ENCODE measurements at places on chromosomes 3 and 15.
A peak's percentile ranks its signal among the peaks of the same experiment; 100 is the strongest.

DNA sequence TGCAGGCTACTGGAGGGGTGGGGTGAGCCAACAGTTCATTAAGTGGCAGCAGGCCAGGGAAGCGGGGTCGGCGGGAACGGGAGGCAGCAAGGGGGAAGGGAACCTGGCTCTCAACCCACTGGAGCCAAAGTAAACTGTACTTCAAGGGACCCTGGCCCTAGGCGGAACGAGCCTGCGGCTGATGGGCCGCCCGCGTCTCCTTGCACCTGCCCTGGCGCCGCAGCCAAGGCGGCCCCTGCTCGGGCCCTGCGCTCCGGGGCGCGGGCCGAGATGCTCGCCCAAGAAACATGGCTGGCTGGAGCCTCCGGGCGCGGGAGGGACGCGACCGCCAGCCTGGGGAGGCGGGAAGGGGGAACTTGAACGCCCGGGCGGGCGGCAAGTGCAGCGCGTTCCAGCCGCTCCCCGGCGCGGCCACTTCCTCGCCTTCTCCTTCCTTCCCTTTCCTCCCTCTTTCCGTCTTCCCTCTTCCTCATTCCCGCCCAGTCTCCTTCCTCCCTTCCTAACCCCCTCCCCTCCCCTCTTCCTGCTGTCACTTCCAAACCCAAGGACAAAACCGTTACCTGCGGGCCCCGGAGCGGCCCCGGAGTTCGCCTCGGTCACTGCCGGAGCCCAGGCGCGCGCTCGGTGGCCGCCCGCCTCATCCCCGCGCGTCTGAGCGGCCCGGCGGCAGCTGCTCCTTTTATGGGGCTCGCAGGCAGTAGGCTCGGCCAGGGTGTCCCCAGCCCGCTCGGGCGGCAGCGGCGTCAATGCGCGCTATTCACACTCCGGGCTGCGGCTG is 489.7 kb downstream of the MAGI1 start:
- no peak for DNase-seq

DNA sequence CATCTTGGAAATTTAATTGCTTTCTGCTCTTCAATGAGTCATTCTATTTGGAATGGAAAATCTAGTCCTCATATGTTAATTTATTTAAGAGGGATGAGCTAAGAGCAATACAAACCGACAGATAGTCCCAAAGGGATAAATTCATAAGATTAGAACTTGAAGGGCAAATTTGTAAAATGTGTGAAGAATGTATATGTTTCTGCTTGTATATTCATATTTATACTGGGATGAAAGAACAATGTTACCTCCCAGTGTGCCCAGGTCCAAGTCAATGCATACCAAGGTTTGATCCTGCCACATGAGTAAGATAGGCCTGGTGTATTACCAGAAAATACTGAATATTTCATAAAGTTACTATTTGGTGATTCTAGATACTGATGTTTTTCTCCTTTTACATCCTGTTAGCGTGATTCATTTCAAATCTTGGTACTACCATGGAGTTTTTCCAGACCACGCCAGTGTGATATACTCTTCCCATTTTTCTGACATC is 255.6 kb upstream of the SEMA6D start:
- no peak for DNase-seq

GRCh38 chr3:120394347-120394746 is 45.2 kb upstream of the LRRC58 start:
- no peak for DNase-seq

GRCh38 chr3:154780263-154780662 is 299.9 kb upstream of the MME start:
- no peak for DNase-seq

GRCh38 chr3:142656575-142656974 is 60.4 kb downstream of the PLS1 start:
- no peak for DNase-seq

- no peak for DNase-seq
These were observed 13.4 kb upstream of the NPHP3 start for GRCh38 chr3:132735589-132735988.

- no peak for DNase-seq
These were observed 273.1 kb upstream of the TBL1XR1 start for GRCh38 chr3:177470197-177470941.

DNA sequence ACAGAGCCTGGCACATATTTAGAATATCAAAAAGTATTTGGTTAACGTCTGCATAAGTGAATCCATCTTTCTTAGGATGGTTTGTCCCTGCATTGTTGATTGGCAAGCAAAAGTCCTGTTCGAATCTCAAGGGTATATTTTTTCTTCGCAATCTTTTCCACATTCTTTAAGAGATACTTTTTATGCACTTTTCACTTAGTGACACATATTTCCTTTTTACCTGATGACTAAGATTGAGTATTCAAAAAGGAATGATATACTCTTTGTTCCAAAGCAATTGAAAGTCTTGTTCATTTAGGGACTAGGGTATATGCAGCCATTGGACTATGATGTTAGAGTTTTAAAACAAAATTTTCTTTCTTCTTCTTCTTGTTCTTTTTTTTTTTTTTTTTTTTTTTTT is 349.9 kb downstream of the NLGN1 start:
- no peak for DNase-seq

DNA sequence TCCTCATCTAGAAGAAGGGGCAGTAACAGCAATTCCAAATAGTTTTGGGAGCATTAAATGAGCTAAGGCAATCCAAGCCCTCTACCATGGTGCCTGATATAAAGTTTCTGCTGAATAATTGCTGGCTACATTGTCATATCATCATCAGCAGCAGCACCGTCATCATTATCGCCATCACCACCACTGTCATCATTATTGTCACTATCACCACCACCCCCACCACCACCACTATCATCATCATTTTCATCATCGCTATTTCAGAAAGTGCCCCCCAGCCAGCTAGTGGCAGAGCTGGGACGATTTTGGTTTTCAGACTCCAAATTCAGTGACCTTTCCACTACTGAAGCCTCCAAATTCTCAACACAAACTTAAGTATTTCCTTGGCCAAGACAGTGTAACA is 15.0 kb downstream of the XCR1 start:
- no peak for DNase-seq

DNA sequence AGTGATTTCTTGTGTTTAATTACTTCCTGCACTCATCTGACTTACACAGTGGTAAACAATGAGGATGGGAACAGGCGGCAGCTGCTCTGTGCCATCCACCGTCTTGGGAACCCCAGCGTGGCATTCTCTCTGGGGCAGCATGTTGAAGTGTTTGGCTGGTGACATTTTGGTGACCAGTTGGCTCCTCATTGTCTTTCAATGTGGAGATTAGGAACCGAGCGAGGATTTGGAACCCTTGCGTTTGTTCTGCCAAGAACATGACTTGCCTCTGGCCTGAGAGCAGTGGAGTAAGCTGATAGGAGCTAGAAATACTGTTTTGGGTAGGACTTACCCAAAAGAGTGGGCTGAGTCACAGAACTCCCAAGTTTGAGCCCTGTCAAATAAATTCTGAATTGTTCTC is 88.8 kb downstream of the IGF1R start:
- DNase-seq: no peak

- DNase-seq: no peak
These were observed 89.2 kb upstream of the MITF start for GRCh38 chr3:69650066-69650419.

GRCh38 chr3:140359233-140359995 is 318.4 kb upstream of the TRIM42 start:
- DNase-seq: no peak

DNA sequence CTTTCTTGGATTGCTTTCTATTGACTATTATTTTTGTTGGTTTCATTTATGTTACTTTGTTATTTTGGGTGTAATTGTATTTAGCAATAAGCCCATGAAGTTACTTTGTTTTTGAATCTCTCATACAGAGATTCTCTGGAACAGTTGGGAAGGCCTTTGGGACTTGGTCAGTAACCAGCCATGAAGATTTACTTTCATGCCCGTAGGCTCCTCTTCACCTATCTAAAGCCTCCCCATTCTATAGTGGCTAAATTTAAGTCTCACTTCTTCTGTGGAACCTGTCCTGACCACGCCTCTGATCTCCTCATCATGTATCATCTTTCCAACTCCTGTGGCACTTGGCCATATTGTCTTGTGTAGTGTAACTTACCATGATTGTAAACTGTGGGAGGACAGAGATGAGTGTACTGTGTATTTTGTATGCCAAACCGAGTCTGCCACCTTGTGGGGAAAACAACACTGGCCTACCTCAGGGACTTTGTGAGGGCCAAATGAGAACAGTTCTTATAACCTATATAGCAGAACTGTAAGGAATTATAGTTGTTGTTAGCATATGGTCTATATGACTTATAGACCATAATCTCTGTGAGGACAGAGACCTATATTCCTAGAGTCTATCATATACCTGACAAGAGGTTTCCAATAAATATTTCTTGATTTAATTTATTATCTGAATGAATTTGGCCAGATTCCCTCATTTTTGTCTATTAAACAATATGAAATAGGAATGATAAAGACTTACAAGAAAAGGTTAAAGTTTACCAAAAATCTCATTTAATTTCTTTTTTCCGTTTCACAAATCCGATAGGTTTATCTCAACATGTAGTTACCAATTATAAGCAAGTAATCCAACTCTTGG is 75.0 kb downstream of the STARD9 start:
- peak; percentile 47 for DNase-seq

GRCh38 chr3:123374016-123374415 is 74.9 kb downstream of the ADCY5 start:
- no peak for DNase-seq

- no peak for DNase-seq
These were observed 184.9 kb downstream of the MINAR1 start for GRCh38 chr15:79617071-79617470.

GRCh38 chr15:51162865-51163762 is 68.4 kb upstream of the TNFAIP8L3 start:
- peak; percentile 49 for DNase-seq

- DNase-seq: no peak
These were observed 516.0 kb upstream of the IL12A start for GRCh38 chr3:159472611-159473010.

GRCh38 chr3:13890377-13891016 is 10.6 kb upstream of the WNT7A start:
- DNase-seq: peak; percentile 35

GRCh38 chr3:69665026-69665737 is 74.1 kb upstream of the MITF start:
- no peak for DNase-seq

- DNase-seq: no peak
These were observed 62.0 kb upstream of the ACP3 start for GRCh38 chr3:132255041-132255745.

GRCh38 chr15:29680465-29681165 is 141.7 kb downstream of the TJP1 start:
- DNase-seq: no peak

DNA sequence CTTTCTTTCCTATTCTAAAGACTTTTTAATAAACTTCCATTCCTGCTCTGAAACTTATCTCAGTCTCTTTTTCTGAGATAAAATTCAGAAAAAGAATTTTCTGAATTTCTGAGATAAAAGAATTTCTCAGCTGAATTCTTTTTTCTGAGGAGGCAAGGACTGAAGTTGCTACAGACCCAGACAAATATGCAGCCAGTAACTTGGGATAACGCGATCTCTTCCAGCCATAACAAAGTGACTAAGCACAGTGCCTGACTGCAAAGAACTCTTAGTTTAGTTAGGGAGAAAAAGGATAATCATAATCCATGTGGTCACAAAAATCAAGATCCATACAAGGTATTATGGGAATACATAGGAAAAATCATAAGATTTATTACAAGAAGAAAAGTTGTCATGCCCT is 222.0 kb upstream of the GAP43 start:
- no peak for DNase-seq

- DNase-seq: no peak
These were observed 82.9 kb downstream of the RAP2B start for GRCh38 chr3:153244961-153245360.

GRCh38 chr3:129633751-129634481 is 27.4 kb upstream of the PLXND1 start:
- no peak for DNase-seq
